B cell (primary cell): ENCODE measurements at places on chromosomes 13 and 19.

DNA sequence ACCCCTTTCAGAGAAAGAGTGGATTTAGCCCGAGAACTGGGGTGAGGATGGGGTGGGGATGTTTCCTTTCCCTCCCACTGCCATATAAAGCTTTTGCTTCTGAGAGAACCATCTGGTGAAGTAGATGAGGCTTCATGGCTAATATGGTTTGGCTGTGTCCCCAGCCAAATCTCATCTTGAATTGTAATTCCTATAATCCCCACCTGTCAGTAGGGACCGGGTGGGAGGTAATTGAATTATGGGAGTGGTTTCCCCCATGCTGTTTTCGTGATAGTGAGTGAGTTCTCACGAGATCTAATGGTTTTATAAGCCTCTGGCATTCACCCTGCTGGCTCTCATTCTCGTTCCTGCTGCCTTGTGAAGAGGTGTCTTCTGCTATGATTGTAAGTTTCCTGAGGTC lies 270.9 kb downstream of the LMO7 start:
- no peak for DNase-seq

- DNase-seq = peak; percentile 68
Observed at GRCh38 chr13:40629678-40630384, 36.6 kb downstream of the FOXO1 start.

DNA sequence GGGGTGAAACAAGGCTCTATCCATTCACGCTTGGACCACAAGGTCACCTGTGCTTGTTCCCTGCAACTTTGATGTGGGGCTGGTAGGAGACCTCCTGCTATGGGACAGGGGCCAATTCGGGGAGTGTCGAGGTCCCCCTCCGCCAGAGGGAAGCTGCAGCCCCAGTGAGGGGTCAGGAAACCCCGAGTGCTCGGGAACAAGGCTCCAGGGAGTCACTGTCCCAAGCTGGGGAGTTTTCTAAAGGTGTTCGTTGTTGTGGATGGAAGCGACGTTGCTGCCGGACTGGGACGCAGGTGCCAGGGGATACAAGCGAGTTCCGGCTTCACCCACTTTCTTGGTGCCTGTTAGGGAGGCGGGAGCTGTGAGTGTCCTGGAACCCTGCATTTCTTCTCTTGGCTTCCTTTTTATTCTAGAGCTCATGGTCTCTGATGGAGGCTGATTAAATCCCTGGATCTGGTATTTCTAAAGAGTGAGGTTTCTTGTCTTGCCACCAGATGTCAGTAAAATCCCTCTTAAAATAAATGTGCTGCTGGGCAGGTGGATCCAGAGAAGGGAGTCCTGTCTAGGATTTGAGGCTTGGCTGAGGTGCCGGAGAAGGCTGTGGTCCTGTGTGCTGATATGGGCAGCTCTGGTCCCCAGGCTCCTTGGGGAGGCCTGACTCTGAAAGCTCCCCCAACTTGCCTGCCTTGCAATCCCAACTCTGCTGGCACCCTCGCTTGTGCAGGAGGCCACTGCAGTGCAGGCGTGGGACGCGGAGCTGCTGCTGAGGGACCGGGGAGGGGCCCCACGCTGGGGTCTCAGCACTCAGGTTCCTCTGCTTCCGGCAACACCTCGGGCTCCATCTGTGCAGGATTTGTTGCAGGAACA lies 153.9 kb downstream of the TEX29 start:
- peak; percentile 29 for DNase-seq

- no peak for DNase-seq
Observed at GRCh38 chr19:30376826-30377425, 4.7 kb downstream of the ZNF536 start.

GRCh38 chr13:29760544-29760943 lies 89.9 kb downstream of the UBL3 start:
- DNase-seq = no peak

GRCh38 chr19:14343286-14343685 lies 38.0 kb upstream of the ADGRE5 start:
- DNase-seq = no peak

- peak; percentile 44 for DNase-seq
Observed at GRCh38 chr13:36736119-36736726, 62.4 kb downstream of the SERTM1 start.

- DNase-seq = no peak
Observed at GRCh38 chr19:11300811-11301120, 4.8 kb downstream of the TSPAN16 start.

GRCh38 chr19:18090545-18091216 lies 3.9 kb upstream of the IL12RB1 start:
- no peak for DNase-seq

- no peak for DNase-seq
Observed at GRCh38 chr13:103945836-103946235, 879.6 kb upstream of the SLC10A2 start.

DNA sequence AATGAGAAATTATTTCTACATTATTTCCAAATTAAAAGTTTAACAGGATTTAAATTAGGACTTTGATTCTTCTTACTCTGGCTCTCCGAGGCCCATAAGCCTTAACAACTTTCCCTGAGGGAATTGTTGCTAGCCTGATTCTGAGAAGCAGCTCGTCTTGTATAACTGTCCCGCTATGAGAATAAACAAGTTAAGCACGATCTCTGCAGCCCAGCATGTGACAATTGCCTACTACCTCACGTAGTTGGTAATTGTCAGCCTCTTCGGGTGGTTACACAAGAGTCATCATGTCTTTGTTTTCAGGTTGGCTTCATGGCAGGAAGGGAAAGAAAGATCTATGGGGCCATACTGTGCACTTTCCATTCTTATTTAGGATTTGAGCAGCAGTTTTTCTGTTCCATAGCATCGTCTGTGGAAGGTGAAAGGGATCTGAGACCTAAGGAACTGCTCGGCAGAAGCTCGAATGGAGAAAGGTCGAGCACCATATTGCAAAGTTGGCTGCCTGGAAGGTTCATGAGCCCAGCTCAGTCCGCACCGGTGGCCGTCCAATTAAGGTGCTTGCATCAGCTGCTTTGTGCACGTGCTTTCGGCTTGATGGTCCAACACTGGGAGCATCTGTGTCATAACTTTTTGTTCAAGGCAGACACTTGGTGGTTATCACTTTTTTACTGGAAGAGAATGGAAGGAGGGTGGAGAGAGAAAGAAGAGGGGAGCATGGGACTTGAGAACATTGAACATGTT lies 1.8 kb upstream of the STARD13 start:
- no peak for DNase-seq

DNA sequence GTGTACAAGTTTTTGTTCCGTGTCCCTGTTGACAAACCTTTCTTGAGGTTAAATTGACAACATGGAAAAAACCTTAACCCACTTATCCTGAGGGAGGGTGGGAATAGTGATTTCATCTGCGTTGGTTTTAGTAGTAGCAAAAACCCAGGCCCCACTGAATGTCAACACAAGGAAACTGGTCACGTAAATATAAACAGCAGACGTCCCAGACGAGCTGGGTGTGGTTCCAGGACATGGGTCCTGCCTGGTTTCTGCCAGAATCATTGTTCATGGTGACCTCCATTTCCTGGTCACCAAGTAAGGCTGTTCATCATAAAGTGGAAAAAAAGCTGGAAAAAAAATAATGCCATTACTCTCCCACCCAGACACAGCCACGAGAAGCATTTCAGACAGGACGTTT lies 16.9 kb upstream of the F2RL3 start:
- no peak for DNase-seq

DNA sequence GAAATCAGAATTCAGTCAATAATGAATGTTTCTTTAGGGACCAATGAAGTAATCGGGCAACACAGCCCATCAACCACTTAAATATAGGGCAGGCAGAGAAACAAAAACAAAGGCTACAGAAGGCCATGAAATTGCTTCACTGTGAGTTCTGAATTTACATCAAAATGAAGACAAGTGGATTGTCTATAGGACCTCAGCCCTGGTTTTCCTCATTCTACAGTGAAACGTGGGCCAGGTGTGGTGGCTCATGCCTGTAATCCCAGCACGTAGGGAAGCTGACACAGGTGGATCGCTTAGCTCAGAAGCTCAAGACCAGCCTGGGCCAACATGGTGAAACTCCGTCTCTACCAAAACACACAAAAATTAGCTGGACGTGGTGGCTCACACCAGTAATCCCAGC lies 416.0 kb downstream of the KLF12 start:
- no peak for DNase-seq

- no peak for DNase-seq
Observed at GRCh38 chr13:102772042-102772425, 1.6 kb downstream of the TEX30 start.

GRCh38 chr19:2488942-2489731 lies 13.2 kb downstream of the GADD45B start:
- peak; percentile 56 for DNase-seq

- DNase-seq = peak; percentile 45
Observed at GRCh38 chr19:10643172-10643967, 10.8 kb upstream of the ILF3 start.
